Upper lobe of right lung (tissue), 1 donor: ENCODE measurements at places on chromosomes 13 and 19. TPM values are rescaled to one million over a fixed set of nuclear protein-coding genes. Genes with fewer than 3 reads are reported as not detected.

The CACNG6 gene
- not detected for total RNA-seq

The F2RL3 gene
- 25.3 TPM for total RNA-seq

The RXFP2 gene
- total RNA-seq = not detected

The UCHL3 gene
- 12.9 TPM for total RNA-seq

The LGALS7 gene
- not detected for total RNA-seq

The CEACAM8 gene
- total RNA-seq = not detected

The GRIK5 gene
- 0.29 TPM for total RNA-seq
